ENCODE measurements at places on chromosomes 7 and 10.

DNA sequence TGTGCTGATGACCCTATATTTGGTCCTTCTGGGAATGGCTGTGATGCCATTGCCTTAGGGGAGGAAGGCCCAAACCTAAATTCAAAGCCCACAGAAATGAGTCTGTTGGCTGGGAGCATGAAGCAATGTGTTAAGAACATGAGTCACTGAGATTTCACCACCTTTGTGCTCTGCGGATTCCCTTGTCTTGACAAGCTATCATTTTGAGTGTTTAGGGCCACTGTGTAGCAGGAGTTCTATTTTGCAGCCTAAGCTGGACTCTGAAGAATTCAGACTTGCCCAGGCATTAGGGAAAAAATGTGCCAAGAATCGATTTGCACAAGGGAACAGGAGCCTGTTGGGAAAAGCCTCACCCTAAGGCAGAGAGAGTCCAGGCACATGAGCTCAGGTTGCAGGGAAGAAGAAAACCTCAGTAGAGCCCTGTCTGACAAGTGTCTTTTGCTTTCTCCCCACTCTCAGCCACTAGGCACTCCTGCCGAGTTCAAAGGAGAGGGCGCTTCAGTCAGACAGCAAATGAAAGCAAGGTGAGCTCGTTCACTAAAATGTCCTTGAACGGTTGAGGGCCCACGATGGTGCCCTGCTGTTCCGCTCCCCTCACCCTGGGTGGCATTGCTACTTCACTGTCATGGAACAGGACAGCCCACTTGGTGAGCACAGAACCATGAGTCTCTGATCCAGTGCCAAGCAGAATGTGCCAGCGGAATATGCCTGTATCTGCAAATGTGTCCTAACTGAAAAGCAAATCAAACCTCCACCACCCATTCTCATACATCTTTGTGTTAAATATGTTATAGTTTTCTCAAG, 93.6 kb downstream of the PRLHR start:
- DNase-seq: no peak

DNA sequence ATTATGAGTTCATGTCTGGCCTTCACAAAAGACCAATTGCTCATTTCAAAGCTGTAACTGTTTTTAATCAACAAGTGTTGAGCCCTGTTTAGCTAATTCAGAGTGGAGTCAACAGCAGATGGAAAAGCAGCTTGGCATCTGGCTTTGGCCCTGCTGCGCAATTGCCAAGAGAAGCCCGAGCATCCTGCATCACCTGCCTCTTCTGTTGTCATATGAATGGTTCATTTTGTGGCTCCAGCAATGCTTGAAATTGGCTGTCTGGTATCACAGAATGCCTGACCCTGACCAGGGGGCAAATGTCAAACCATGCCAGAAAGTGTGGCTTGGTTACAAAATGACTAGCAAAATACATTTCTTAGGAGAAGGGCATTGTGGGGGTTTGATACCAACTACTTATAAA, 296.5 kb upstream of the PHF14 start:
- DNase-seq: no peak

GRCh38 chr10:108393089-108393488, 1228.6 kb upstream of the SORCS1 start:
- DNase-seq: no peak

GRCh38 chr10:87092861-87093631, 1.6 kb downstream of the GLUD1 start:
- DNase-seq: no peak

- DNase-seq: no peak
Observed at GRCh38 chr10:12235796-12236195, 39.8 kb downstream of the CDC123 start.

- DNase-seq: no peak
Observed at GRCh38 chr7:10804770-10805169, 168.9 kb upstream of the PHF14 start.

- no peak for DNase-seq
Observed at GRCh38 chr10:95604630-95605029, 43.5 kb upstream of the SORBS1 start.

- DNase-seq: no peak
Observed at GRCh38 chr10:110756876-110757275, 112.7 kb downstream of the RBM20 start.

DNA sequence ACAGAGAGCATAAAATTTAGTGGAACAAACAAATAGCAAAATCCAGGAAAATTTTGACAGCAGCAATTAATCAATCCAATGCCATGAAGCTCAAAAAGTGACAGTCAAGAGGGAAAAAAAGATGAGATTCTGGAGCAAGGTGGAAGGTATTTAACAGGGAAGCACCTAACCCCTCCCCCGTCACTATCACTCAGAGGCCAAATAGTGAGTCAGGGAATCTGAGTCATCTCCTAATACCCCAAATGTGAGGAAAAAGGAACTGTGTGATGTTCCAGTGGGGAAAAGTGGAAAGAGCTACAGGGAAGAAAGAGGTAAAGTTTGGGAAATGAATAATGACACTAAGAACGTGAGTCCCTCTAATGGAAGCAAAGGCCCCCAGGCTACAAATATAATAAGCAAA, 113.2 kb upstream of the PHF14 start:
- no peak for DNase-seq

GRCh38 chr7:13240349-13240748, 552.9 kb downstream of the ARL4A start:
- DNase-seq: no peak

DNA sequence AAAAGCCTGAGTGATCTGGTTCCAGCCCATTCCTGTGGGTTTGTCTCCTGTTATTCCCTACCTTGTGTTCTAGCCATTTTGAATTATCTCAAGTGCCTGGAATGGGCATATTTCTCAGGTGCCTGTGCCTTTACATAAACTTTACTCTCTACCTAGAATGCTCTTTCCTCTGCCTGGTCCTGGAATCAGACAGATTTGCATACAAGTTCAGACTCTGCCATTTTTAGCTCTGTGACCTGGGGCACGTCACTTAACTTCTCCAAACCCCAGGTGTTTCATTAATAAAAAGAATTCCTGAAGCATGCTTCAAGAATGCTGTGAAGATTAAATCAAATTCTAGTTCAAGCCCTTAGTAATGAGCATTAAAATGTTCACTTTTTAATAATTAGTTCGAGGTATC, 7.8 kb downstream of the DCLRE1A start:
- DNase-seq: no peak

- no peak for DNase-seq
Observed at GRCh38 chr10:93160829-93161228, 87.1 kb downstream of the CYP26A1 start.

- DNase-seq: no peak
Observed at GRCh38 chr10:76055963-76056362, 624.5 kb downstream of the LRMDA start.

DNA sequence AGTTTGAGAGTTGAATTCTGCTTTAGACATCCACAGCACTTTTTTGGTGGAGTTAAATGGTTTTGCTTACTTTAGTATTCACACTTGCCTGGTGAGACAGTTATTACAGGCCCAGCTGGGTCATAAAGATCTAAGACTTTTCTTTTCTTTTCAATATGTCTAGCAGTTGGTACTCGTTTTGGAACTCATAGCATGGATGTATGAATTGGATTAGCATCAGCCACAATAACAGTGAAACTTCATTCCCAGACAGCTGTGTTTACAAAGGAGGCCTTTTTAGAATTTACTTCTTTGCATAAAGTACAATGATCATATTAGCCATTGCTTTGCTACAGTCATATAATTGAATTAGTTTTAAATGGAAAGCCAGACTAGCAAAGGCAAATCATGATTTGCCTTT, 168.4 kb upstream of the DKK1 start:
- DNase-seq: no peak

DNA sequence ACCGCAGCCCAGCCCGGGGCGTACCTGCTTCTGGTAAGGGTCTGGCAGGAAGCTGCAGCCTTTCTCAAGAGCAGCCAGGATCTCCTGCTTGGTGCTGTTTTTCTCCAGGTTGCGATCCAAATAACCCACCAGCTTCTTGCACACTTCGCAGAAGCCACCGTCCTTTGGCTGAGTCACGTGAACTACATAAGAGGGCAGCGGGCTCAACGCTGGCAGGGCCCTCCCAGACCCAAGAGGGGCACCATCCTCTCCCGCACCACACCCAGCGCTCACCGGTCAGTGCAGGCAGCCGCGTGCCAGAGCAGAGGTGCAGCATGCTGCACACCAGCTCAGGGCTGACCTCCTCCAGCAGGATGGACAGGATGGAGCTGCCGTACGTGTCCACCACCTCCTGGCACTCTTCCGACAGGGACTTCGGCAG, 31.6 kb downstream of the PSAP start:
- no peak for DNase-seq

GRCh38 chr10:73625004-73625883, 16.0 kb downstream of the MYOZ1 start:
- DNase-seq: no peak

Data from stimulated activated CD4-positive, alpha-beta T cell treated with anti-CD3 and anti-CD28 coated beads, Interleukin-1b, Interleukin-23, amount 100 ng/mL, for 1 hour (primary cell).